ENCODE measurements at places on chromosomes 2 and 18. TPM values are rescaled to one million over a fixed set of nuclear protein-coding genes. Genes with fewer than 3 reads are reported as not detected.

- no peaks in the 10 kb centered on the region for H3K36me3 ChIP-seq
- no peaks in the 10 kb centered on the region for H3K4me1 ChIP-seq
- no peaks in the 10 kb centered on the region for H3K27me3 ChIP-seq
- DNase-seq = no peak
- H3K27ac ChIP-seq = no peak overlapping the region
Measured at GRCh38 chr2:235900631-235901030, 267.6 kb downstream of the GBX2 start.

- H3K4me3 ChIP-seq = no peak overlapping the region
- H3K27me3 ChIP-seq = no peaks in the 10 kb centered on the region
- H3K36me3 ChIP-seq = no peaks in the 10 kb centered on the region
- peaks cover 5% of the 10 kb centered on the region for H3K4me1 ChIP-seq
- DNase-seq = no peak
- no peak overlapping the region for H3K27ac ChIP-seq
Measured at GRCh38 chr2:8576525-8577167, 105.2 kb upstream of the ID2 start.

- H3K27ac ChIP-seq = no peak overlapping the region
- H3K4me3 ChIP-seq = no peak overlapping the region
- no peak for DNase-seq
- no peaks in the 10 kb centered on the region for H3K36me3 ChIP-seq
- no peaks in the 10 kb centered on the region for H3K27me3 ChIP-seq
Measured at GRCh38 chr2:28565033-28565432, 69.2 kb downstream of the PLB1 start.

- no peak overlapping the region for H3K27ac ChIP-seq
- no peak overlapping the region for H3K4me3 ChIP-seq
- no peaks in the 10 kb centered on the region for H3K27me3 ChIP-seq
Measured at GRCh38 chr2:55118643-55119083, 68.4 kb upstream of the RTN4 start.

DNA sequence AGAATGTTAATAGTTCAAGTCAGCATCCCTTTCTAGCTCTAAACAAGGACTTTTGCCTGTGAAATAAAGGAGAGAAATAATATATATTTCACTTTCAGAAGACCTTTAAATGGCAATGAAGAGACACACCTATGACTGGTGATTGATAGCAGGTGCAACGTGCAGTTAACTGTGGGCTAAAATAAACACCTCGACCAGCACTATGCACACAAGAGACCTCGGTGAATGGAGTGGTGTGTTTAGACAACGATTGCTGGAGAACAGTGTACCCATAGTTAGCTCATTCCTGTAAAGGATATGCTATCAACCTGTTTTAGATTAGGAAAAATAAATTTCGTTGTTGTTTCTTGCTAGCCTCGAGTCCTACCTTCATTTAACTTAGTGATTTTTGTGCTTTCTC is 143.4 kb downstream of the NR4A2 start:
- H3K27ac ChIP-seq = no peak overlapping the region
- H3K4me3 ChIP-seq = no peak overlapping the region
- H3K4me1 ChIP-seq = no peaks in the 10 kb centered on the region
- H3K27me3 ChIP-seq = no peaks in the 10 kb centered on the region
- H3K36me3 ChIP-seq = no peaks in the 10 kb centered on the region

DNA sequence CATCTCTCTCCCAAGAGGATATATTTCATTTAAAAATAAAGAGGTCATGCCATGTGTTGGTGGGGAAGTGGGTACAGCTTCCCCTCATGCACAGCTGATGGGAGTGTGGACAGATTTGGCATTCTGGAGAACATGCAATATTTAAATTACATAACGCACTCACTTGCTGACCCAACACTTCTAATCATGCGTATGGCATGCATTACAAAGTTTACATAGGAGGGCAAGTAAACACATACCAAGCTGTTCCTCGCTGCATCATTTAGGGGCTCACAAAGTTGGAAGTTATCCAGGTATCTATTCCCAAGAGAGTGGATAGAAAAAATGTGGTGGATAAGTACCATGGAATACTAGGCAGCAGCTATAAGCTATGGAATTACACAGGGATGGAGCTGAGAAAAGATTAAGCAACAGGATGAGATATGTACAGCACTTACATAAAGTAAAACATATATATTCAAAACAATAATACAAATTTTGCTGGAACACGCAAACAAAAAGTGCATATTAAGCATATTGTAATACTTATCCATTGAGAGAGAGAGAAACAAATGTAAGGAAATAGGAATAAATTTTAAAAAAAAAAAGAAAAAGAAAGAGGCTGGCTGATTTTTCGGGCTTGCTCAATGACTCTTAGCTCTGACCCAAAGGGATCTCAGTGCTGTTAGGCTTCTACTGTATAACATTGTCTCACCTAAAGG is 11.0 kb downstream of the CYP1B1 start:
- no peaks in the 10 kb centered on the region for H3K27me3 ChIP-seq
- H3K27ac ChIP-seq = peak overlapping the region; percentile 11
- H3K4me3 ChIP-seq = no peak overlapping the region
- DNase-seq = no peak

- no peak overlapping the region for H3K4me3 ChIP-seq
- no peak for DNase-seq
- no peaks in the 10 kb centered on the region for H3K4me1 ChIP-seq
- H3K36me3 ChIP-seq = no peaks in the 10 kb centered on the region
Measured at GRCh38 chr2:85661139-85661858, 6.7 kb downstream of the SFTPB start.

DNA sequence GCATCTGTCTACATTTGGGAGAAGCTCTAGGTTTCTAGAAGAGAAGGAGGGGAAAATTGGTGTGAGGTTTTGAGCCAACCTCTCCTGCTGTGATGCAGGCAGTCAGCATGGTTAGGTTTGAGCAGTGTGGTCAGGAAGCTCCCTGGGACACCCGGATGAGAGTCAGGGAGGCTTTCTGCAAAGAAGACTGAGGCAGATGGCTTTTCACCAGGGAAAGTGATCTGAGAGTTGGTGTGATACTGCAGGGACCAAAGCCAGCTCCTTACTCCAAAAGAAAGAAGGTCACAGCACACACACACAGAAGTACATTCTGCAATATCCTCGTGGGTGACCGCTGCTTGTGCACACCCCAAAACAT is 75.8 kb upstream of the BCL11A start:
- DNase-seq = no peak
- no peaks in the 10 kb centered on the region for H3K4me1 ChIP-seq
- H3K4me3 ChIP-seq = no peak overlapping the region
- H3K27ac ChIP-seq = no peak overlapping the region
- H3K36me3 ChIP-seq = no peaks in the 10 kb centered on the region

- H3K4me3 ChIP-seq = no peak overlapping the region
- H3K27ac ChIP-seq = peak overlapping the region; percentile 35
- no peak for DNase-seq
- H3K4me1 ChIP-seq = no peaks in the 10 kb centered on the region
Measured at GRCh38 chr18:26650310-26651268, 102.2 kb upstream of the KCTD1 start.

DNA sequence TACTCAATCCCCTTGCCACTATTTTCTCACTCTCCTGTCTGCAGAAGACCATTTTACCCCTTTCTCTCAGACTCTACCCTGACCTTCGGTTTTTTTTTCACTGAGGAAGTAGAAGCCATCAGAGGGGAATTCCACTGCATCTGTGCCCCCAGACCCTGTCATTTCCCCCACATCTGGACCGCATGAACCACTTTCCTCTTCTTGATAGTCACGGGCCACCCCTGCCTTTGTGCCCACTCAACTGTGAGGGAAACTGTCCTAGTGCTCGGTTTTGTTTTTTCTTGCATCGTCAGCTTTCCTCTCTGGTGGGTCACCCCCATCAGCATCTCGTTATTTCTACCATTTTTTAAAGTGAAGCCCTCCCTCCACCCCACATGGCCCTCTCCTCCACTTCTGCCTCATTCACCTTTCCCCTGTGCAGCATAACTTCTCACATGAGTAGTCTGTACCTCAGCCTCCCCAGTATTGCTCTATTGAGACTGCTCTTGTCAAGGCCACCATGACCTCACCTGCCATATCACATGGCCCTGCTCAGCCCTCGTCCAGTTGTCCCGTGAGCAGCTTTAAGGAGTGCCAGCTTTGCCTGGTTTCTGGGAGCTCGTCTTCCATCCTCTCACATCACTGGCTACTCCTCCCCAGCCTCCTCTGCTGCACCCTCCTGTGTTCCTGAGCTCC is 32.4 kb downstream of the TMEM87B start:
- no peaks in the 10 kb centered on the region for H3K4me1 ChIP-seq
- H3K27ac ChIP-seq = no peak overlapping the region
- H3K36me3 ChIP-seq = peaks cover 6% of the 10 kb centered on the region
- no peak overlapping the region for H3K4me3 ChIP-seq

DNA sequence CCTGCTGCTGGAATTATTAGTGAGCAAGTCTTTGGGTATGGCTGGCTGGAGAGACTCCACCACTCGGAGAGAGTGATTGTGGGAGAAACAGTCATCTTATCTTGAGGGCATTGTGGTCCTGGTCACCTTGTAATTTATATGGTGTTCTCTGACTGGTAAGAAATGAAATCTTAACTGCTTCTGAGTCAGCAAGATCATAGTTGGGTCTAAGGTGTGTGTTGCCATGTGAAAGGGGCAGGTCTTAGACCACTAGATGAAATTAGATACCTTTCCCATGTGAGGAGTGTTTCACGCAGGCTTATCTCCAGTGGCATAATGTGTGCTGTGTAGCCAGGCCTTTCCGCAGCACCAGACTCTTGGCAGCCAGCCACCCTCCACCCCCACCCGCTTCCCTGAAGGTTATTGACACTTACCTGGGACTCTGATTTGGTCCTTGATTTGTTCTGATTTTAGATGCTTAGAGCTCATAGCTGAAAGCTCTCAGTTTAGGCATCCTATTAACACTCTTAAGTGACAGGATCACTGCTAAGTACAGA is 7.7 kb downstream of the MAPRE3 start:
- no peak overlapping the region for H3K4me3 ChIP-seq
- H3K36me3 ChIP-seq = no peaks in the 10 kb centered on the region
- peaks cover 4% of the 10 kb centered on the region for H3K4me1 ChIP-seq
- peak; percentile 42 for DNase-seq

DNA sequence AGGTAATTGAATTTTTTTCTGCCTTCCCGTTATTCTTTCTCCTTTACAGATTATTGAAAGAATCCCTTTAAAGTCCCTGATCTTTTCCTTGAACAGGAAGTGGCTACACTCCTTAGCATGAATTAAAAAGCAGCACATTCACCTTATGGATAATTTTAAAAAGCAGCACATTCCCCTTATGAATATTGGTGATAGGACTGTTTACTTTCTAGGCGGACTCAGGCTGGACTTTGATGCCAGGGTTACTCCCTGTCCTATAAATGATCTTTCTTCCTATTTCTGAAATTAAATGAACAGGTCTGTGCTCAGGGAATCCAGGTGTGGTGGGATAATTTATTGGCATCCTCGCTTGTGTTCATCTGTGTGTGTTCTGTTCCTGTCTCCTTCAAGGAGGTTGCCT is 226.0 kb downstream of the DCDC2C start:
- no peak overlapping the region for H3K4me3 ChIP-seq
- H3K36me3 ChIP-seq = no peaks in the 10 kb centered on the region
- no peak for DNase-seq
- H3K4me1 ChIP-seq = no peaks in the 10 kb centered on the region

GRCh38 chr18:70181015-70181414 is 24.5 kb downstream of the RTTN start:
- H3K27ac ChIP-seq = no peak overlapping the region
- no peak for DNase-seq
- H3K4me1 ChIP-seq = no peaks in the 10 kb centered on the region
- H3K36me3 ChIP-seq = no peaks in the 10 kb centered on the region

DNA sequence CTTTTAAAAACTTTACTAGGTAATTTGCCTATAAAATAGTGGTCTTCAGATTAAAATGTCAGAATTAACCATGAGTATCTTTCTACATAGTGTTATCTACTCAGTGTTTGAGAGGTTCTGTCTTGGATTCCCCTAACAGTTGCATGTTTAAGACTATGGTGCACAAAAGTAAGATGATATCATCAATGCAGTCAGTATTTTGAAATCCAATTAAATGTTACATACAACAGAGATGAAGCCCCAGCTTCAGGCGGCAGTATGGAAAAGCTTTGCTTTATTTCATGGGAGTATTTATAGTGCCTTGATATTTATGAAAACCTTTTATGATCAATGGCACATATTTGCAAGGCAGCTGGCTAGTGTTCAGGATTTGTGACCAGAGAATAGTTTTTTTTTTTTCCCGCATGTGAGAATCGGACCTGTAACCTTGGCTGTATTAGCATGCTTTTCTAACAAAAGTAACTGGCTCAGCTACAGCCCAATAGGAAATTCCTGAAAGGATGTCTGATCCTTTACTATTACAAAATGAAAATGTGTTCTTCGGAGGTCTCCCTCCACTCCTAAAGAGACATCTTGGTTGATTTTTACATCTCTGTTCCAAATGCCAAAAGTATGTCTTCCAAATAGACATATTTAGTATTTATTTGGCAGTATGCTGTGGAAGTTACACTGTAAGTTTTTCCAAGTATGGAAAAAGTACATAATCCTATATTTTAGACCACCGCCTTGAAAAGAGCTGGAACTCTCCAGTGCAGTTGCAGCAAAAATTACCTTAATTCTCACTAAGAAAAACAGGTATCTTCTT is 319.3 kb upstream of the UBE2E3 start:
- H3K27me3 ChIP-seq = no peaks in the 10 kb centered on the region
- no peak overlapping the region for H3K27ac ChIP-seq
- DNase-seq = no peak
- no peak overlapping the region for H3K4me3 ChIP-seq
- H3K36me3 ChIP-seq = no peaks in the 10 kb centered on the region

DNA sequence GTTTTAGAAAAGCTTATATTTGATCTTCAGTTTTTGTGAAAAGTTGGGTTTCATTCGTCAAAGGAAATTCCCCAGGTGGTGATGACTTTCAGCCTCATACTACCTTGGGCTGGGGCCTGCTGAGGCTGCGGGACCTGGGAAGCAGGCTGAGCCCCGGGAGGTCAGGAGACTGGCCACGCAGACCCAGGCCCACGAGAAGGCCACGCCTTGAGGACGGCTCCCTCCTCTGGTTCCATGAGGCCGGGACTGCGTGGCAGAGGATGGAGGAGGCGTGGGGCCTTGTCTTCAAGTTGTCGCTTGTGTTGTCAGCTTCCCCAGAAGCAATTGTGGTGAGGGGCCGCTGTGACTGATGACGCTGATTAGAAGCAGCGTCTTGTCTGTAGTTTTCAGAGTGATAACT is 11.8 kb downstream of the CNDP2 start:
- H3K27me3 ChIP-seq = no peaks in the 10 kb centered on the region
- DNase-seq = no peak
- H3K36me3 ChIP-seq = no peaks in the 10 kb centered on the region
- H3K27ac ChIP-seq = no peak overlapping the region
- H3K4me3 ChIP-seq = no peak overlapping the region

- no peak overlapping the region for H3K4me3 ChIP-seq
- H3K27me3 ChIP-seq = no peaks in the 10 kb centered on the region
- no peak overlapping the region for H3K27ac ChIP-seq
- DNase-seq = no peak
Measured at GRCh38 chr2:176573612-176574483, 304.6 kb downstream of the MTX2 start.

The PDE11A gene
- 26.6 TPM for total RNA-seq

The DSG2 gene
- total RNA-seq = 63.2 TPM

The SULT1C2 gene
- 1.8 TPM for total RNA-seq

The CLK1 gene
- total RNA-seq = 126 TPM

The SLC16A14 gene
- total RNA-seq = 14.7 TPM
